ENCODE measurements at places on chromosomes 4 and X.

GRCh38 chrX:13669246-13669737 lies 16.4 kb downstream of the TCEANC start:
- DNase-seq, result peak; percentile 61

- DNase-seq, result no peak
Measured at GRCh38 chrX:50889582-50889981, 21.0 kb upstream of the BMP15 start.

DNA sequence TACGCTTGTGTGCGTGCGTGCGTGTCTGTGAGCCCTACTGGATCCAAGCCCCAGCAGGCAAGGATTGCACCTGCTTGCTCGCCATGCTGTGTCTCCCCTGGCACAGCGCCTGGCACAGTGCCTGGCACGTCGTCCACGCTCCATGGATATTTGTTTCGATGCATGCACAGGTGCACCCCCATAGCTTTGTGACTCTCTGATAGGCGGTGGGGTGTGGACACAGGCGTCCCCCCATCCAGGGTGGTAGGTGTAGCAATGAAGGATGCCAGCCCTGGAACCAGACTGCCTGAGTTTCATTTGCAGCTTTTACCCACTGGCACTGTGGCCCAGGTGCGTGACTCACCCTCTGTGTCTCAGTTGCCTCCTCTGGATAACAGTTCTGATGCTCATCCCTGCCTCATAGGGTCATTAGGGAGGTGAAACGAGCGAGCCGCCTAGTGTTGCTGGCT lies 20.2 kb downstream of the PIGG start:
- no peak for DNase-seq

GRCh38 chrX:134732676-134733075 lies 74.4 kb upstream of the PLAC1 start:
- DNase-seq, result no peak

DNA sequence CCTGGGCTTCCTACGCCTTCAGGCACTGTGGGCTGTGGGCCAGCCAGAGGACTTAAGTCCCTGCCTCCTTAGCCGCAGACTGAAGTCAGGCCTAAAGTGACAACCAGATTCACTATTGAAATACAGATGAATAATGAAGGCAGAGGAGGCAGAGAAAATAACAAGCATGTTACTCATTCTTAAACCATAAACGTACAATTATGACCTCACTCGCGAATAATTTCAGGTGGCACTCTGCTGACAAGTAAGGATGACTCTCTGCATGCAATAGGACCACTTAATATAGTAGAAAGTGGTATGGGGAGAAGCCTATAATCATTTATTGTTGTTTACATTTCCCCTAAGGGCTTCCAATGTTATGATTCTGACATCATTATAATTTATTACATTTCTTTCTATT lies 409.2 kb upstream of the FGF13 start:
- DNase-seq, result no peak

DNA sequence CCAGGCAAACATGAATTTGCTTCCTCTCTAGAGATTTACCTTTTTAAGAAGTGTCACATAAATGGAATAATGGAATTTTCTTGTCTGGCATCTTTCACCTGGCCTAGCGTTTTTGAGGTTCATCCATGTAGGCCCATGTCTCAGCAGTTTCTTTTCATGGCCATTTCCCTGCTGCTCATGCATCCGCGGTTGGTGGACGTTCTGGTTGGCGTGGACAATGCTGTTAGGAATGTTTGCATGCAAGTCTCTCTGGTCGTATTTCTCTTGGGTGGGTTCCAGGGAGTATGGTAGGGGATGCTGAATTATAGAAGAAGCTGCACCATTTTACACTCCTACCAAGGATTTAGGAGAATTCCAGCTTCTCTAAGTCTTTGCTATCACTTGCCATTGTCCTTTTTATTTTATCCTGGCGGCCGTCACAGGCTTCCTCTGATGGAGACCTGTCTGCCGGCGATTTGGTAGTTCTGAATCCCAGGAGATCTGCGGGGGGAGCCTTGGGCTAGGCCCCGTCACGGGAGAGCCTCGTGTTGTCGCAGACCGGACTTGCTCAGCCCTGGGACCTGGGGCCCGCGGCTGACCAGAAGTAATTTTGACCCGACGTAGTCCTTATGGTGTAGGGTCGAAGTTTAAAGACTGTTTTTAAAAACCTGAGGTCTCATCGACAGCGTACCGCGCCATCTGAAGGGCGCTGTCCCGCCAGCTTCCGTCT lies 56.9 kb upstream of the TADA2B start:
- DNase-seq, result no peak

DNA sequence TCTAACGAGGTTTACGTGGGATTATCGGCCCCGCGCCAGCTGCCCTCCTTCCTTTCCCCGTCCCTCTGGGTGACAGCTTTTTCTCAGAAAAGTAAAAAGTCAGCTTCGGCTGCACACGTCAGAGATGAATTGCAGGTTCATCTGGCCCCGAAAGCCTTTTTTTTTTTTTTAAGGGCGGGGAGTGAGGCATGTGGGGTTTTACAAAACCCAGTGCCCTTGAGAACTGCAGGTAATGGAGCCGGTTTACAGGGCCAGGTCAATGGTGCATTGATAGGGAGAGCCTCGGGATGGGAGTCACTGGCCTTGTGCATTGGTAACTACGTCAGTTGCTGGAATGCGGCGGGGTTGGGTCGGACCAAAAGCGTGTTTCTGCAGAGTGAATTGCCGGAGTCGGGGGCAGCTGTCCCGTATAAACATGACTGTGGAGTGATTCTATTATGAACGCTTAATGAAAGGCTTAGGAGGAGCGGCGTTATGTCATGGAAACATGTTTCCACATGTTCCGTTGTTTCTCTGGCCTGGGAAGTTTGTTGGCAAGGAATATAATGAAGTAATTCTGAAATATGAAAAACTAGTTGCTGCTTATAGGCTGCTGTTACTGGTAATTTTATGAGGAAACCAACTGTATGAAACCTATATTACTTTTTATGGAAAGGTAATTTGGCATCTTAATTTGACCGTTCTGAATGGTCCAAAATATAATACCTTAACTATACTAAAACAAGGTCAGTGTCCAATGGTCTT lies 1.1 kb downstream of the HSPA4L start:
- DNase-seq, result peak; percentile 67

- DNase-seq, result no peak
Measured at GRCh38 chr4:3679851-3680311, 86.3 kb upstream of the ADRA2C start.

GRCh38 chrX:115553171-115553570 lies 7.8 kb upstream of the PLS3 start:
- no peak for DNase-seq

DNA sequence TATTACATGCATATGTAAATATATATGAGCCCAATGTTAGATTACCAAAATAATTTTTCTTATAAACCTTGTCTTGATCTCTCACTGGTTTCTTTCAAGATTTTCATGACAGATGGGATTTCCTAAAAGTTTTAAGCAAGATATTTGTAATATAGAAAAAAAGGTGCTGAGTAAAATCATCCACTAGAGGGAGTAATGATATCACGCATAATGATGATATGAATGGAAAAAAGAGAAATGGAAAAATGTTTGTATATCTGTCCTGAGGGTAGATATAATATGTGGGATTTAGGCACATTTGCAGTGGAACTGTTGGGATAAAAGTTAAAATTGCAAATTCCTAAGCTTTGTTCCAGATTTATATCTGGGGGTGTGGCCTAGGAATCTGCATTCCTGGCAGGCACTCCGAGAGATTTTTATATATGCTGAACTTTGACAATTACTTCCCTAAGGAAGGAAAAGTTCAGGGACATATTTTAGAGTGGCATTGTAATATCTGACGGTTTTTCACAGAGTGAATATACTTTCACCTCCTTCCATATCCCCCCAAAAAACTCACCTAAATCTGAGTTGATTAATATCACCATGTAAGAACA lies 60.5 kb downstream of the TMA16 start:
- DNase-seq, result no peak

DNA sequence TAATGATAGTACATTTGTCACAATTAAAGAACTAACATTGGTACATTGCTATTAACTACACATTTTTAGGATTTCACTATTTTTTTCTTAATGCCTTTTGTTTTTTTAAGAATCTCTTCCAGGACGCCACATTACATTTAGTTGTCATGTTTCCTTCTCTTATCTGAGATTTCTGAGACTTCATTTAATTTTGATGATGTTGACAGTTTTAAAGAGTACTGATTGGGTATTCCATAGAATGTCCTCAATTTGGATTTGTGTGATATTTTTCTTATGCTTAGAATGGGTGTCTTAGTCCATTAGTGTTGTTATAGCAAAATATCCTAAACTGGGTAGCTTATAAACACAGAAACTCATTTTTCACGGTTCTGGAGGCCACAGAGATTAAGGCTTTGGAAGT lies 1095.5 kb upstream of the LCORL start:
- DNase-seq, result no peak

GRCh38 chrX:2684256-2684655 lies 6.8 kb upstream of the CD99 start:
- no peak for DNase-seq

GRCh38 chr4:170949084-170949483 lies 859.3 kb upstream of the AADAT start:
- DNase-seq, result no peak

DNA sequence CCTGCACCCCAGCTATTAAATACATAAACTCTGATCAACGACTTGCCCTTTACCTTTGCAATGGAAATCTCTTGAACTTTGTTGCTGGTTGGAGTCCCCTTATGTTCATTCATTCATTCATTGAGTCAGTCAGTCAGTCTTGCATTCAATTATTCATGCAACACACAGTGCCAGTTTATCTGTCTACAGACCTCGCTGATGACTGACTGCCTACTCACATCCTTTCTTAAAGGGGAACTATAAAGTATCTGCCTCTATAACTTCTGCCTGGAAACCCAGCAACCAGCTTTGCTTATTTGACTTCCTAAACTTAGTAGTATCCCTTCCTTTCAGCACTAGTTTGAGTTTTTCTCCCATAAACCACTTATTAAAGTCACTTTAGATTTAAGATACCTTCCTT lies 620.8 kb upstream of the ADGRL3 start:
- no peak for DNase-seq

DNA sequence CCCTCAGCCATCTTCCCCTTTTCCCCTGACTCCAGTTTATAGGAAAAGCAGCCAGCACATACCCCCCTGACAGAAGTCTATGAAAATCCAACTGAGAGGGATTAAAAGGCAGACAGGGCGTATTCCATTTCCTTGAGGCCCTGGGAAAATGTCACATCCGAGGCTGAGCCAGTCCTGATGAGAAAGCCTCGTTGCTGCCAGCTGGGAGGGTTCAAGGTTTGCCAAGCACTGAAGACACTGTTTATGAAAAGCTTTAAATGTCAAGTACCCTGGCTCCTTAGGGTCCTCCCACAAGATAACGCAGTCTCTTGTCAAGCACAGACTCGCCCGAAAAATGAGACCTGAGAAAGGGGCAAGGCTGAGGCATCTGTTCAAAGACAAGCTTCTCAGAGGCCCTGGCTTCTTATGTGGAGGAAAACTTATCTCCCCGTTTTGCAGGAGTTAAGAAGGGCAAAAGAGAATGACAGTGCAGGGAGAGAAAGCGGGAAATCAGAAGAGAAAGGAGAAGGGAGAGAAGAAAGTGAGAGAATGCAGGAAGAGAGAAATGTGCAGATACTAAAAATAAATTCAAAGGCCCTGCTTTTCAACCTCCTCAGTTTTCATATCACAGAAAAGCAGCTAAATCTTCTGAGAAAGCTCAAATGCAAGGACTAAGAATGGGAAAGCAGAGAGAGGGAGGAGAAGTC lies 44.7 kb downstream of the SCD5 start:
- DNase-seq, result no peak

- no peak for DNase-seq
Measured at GRCh38 chr4:161702287-161702686, 461.5 kb downstream of the FSTL5 start.

- DNase-seq, result no peak
Measured at GRCh38 chr4:158560284-158560683, 38.6 kb downstream of the RXFP1 start.

DNA sequence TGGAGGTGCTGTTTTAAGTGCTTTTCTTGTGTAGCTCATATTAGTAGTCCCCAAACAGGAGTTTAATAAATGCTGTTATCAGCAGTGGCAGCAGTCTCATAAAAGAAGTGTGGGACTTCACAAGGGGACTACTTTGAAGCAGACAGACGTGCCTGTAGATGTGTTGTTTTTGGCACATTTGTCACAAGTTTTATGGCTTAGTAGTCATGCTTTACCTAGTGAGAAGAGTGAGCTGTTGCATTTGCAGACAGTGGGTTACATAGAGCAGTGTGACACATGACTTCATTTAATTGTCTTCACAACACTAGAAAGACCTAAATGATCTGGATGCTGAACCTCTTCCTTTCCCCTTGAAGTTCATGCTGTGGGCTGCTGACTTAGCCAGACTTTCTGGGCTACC lies 149.5 kb upstream of the MBNL3 start:
- no peak for DNase-seq

DNA sequence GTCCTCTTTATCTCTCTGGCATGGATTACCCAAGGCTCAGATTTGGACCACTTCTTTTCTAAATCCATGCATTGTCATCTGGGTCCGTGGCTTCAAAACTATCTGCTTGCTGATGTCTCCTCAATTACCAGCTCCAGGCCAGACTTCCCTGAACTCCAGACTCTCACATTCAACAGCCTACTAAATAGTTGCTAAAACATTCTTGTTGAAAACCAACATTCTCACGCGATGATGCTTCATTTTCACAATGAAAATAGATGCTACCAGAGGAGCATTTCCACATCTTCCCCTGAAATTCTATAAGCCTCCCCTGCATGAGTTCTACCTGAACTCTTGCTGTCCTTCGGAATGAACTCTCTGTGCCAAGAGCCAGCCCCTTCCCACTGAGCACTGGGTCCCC lies 5.2 kb upstream of the TLR6 start:
- DNase-seq, result no peak

DNA sequence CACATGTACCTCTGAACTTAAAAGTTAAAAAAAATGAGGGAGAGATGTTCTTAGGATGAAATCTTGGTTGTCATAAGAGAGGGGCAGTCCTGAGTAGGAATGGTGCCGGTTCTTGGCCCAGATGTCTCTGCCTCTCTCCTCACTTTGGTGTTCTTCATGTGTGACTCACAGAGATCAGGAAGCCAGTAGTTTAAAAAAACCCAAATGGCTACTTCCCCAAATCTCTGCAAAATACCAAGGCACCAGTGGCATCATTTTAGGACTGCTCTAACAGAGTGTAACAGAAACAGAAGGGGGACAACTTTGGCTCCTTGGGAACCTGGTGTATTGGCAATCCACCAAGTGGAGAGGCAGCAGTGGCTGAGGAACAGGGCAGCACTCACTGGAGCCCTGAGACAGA lies 116.8 kb downstream of the SCD5 start:
- DNase-seq, result no peak
